ENCODE measurements at places on chromosomes 7 and 10.

DNA sequence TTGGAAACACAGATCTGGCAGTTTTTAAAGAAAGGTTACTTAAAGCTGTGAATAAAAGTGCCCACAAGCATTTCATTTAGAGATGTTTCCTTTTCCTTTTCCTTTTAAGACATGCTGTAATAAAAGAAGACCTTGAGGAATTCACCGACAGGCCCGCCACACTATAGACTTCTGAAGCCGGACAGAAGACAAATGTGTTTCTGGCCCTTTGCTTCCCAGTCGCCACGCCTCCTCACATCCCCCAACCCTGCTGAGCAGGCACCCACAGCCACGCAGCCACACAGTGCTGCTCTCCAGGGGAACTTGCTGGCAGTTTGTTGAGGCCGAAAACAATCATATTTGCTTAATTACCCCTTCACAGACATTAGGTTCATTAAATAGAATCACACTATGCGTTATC, 83.4 kb downstream of the SLC25A13 start:
- DNase-seq: no peak

DNA sequence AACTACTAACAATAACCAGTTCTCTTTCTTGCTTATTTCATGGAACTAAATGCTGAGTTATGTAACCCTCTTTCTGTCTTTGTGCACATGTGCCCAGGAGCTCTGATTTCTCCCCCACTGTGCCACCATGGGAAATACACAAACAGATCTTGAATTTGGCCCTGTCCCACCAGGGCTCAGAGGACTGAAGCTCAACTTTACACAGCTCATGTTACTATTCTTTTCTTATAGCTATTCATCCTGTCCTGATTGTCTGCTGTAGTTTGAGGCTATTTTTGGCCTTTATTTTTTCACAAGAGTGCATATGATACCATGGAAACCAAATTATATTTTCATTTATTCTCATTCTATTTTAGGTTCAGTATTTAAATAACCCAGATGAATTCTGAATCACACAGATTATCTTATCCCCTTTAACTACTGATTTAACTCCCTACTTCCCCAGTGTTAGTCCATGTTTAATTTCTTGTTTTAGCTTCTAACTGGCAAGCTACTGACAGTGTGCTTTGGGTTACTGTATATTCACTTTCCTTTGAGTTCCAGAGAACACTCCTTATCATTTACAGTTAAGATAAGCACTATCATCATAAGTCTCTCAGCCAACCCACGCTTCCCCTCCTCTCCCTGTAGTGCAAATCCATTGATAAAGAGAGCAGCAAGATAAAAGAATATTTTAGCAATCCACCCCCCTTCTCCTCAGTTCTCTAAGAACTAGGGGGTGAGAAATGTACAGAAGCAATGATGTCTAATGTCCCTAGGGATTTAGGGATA, 71.8 kb upstream of the GSDME start:
- no peak for DNase-seq

GRCh38 chr7:135800560-135800959, 51.9 kb upstream of the FAM180A start:
- DNase-seq: no peak

GRCh38 chr10:120422457-120422856, 34.6 kb upstream of the PLPP4 start:
- no peak for DNase-seq

- DNase-seq: no peak
Measured at GRCh38 chr10:78663721-78664120, 405.0 kb upstream of the ZMIZ1 start.

GRCh38 chr10:65571011-65571570, 1354.7 kb upstream of the LRRTM3 start:
- DNase-seq: no peak

GRCh38 chr7:108569381-108570145, at the start of the genes DNAJB9 and THAP5:
Gene DNAJB9, plus strand, starts transcription at chr7:108569874. Its CDS starts 1,853 bp downstream, at chr7:108571727.
Gene THAP5, minus strand, starts transcription at chr7:108569706. Its CDS starts 137 bp downstream, at chr7:108569569.
- peak; percentile 100 for DNase-seq

- DNase-seq: no peak
Measured at GRCh38 chr7:14201353-14201752, 211.9 kb upstream of the ETV1 start.

DNA sequence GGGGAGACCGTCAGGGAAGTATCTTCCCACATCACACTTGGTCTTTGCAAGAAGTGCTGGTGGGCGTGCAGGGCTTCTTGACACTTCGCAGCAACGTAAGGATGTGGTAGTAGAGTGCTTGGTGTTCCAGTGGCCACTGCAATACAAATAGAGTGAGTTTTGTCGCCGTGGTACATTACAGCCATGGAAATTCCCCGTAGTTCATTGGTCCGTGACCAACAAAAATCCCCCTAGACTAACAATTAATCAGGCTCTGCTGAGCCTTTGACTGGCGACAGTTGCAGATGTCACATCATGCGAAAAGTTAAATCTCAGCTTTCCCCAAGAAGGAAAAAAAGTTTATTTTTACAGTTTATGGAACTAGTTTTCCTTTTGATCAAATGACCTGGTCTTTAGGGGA, 134.7 kb downstream of the MGMT start:
- no peak for DNase-seq

DNA sequence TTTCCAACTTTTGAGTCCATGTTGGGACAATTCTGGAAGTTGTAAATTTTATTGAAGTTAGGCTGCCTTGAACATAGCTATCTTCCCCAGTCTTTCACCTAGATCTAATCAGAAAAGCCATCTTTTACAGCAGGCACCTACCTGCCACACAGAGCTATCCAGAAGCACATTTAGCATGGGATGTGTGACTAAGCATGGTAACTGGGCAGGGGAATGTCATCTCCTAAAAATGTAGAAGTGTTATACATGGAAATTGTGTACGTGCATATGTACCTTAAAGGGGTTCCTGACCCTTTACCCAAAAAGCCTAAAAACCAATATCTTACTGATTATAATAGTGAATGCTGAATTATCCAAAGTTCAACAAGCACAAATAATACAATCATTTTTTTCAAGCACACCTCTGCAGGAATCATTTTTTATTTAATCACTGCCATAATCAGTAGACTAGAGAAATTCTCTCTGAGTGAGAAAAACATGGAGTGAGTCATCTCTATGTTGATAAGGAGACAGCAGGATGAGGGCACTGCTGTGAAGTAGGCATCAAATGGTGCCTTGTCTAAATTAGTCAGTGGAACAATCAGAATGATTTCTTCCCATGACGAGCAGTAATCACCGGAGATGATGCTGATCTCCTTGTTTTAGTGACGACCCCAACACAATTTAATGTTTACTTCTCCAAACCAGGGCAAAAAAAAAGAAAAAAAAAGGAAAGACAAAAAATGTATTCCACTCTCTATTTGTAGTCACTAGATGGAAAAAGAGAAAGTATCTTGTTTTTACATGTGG, 75.9 kb downstream of the SORBS1 start:
- DNase-seq: no peak

GRCh38 chr10:48800007-48800675, 115.5 kb downstream of the WDFY4 start:
- DNase-seq: no peak

DNA sequence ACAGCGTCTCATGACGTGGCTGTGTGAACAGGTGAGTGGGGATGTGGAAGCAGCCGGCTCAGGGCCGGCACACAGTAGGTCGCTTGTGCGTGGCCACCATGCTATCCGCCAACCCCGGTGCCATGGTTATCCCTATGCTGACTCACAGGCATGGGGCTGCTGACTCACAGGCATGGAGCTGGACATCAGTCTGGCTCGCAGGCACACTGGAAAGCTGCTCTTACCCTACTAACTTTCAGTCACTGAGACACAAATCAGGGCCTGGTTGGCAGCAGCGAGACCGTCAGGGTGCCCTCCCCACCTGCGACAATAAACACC, 341.9 kb downstream of the PTPRN2 start:
- no peak for DNase-seq

- no peak for DNase-seq
Measured at GRCh38 chr10:50550291-50550839, 73.4 kb downstream of the SGMS1 start.

GRCh38 chr10:125132344-125132743, 28.0 kb downstream of the CTBP2 start:
- DNase-seq: no peak

GRCh38 chr10:107544706-107545520, 380.4 kb upstream of the SORCS1 start:
- DNase-seq: no peak

DNA sequence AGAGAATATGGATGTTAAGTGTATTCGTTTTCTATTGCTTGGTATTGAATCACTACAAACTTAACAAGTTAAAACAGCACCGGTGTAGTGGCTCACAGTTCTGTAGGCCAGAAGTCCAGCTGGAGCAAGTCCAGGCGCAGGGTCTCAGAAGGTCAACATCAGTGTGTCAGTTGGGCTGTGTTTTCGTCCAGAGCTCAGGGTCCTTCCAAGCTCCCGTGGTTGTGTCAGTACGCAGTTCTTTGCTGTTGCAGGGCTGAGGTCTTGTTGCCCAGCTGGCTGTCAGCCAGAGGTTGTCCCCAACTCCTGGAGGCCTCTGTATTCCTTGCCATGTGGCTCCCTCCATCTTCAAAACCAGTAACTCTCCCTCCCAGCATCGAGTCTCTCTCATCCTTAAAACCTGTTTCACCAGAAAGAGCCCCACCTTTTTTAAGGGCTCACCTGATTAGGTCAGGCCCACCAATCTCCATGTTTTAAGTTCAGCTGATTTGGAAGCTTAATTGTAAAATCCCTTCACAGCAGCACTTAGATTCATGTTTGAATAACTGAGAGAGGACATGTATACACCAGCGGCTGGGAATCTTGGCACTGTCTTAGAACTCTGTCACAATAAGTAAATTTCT, 26.8 kb downstream of the ACADSB start:
- no peak for DNase-seq

- no peak for DNase-seq
Measured at GRCh38 chr10:51950371-51950995, 251.1 kb upstream of the CSTF2T start.

GRCh38 chr7:67455508-67455907, 458.9 kb downstream of the TYW1 start:
- no peak for DNase-seq

DNA sequence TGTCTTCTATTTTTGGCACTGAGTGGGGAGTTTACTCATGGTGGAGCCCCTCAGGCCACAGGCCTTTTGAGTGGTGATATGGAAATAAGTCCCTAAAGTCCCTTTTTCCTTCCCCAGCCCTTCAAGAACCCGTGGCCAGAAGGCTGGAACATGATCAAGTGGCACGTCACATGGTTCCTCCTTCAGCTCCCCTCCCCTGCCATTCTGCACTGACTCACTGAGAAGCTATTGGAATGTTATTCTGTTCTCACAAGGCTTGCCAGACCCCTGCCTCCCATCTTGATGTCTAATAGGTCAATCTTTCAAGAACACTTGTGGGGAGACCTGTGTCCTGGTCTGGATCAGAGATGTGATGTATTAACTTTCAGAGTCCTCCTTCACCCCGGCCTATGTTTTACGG, 279.8 kb downstream of the SEC23IP start:
- no peak for DNase-seq

GRCh38 chr7:14389595-14389994, 400.1 kb upstream of the ETV1 start:
- no peak for DNase-seq

DNA sequence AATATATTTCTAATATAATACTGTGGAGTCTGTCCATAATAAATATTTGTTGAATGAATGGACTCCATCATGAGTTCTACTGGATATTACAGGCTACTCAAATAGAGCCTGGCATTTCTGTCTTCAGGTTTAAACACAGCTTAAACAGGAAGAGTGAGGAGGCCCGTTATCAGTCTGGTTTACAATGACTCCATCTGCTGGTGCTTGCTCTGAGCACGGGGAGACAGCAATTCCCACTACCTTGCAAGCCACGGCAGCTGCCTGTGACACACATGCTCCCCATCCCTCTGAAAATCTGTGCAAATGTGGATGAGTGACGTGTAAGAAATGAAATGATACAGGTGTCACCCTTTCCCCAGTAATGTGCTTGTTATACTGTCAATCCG, 293.5 kb upstream of the IMMP2L start:
- no peak for DNase-seq

- no peak for DNase-seq
Measured at GRCh38 chr10:120360571-120360970, 96.5 kb upstream of the PLPP4 start.

DNA sequence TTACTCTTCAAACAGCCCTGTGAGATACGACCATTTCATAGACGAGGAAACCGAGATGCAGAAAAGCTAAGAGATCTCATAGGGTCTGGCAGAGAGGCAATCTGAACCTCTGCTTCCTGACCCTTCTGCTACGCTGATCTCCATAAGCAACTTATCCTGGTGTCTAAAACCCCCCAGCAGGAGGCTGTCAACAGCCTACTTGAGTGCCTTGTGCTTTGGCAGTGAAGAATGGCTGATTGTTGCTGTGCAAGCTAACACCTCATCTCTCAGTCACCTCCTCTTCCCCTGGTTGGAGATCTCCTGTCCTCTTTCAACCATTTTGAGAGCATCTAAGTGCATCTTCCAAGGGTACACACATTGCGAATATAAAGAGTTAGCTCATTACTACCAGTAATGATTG, 86.2 kb downstream of the AOAH start:
- no peak for DNase-seq

DNA sequence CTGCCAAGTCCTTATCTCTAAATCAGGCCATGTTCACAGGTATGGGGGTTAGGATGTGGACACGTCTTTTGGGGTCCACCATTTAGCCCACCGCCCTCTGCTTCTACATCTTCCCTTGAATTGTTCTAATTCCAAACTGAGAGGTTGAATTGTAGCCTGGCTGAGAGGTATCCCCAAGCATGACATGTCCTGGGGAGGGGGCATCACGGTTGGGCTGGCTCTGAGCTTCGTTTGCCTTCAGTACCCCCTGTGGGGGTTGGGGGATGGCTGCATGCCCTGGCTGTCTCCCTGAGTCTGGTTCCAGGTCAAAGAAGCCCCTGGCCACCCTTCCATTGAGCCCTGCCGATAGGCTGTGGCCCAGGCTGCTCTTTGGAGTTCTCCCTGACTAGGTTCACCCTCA, 204.6 kb downstream of the GLRX3 start:
- DNase-seq: no peak

- no peak for DNase-seq
Measured at GRCh38 chr7:112010994-112011393, 195.2 kb downstream of the DOCK4 start.

- DNase-seq: no peak
Measured at GRCh38 chr10:34116681-34117271, 698.3 kb downstream of the PARD3 start.

- no peak for DNase-seq
Measured at GRCh38 chr7:55463686-55464262, 98.6 kb downstream of the LANCL2 start.

- no peak for DNase-seq
Measured at GRCh38 chr7:45160417-45160881, 2.9 kb downstream of the RAMP3 start.

GRCh38 chr10:43001427-43001795, 75.5 kb upstream of the RET start:
- DNase-seq: no peak
